Activated T-cell treated with anti-CD3 and anti-CD28 coated beads, Interleukin-2, amount 50 U/mL, for 1 hour (primary cell): ENCODE measurements at places on chromosomes 1 and 21.

DNA sequence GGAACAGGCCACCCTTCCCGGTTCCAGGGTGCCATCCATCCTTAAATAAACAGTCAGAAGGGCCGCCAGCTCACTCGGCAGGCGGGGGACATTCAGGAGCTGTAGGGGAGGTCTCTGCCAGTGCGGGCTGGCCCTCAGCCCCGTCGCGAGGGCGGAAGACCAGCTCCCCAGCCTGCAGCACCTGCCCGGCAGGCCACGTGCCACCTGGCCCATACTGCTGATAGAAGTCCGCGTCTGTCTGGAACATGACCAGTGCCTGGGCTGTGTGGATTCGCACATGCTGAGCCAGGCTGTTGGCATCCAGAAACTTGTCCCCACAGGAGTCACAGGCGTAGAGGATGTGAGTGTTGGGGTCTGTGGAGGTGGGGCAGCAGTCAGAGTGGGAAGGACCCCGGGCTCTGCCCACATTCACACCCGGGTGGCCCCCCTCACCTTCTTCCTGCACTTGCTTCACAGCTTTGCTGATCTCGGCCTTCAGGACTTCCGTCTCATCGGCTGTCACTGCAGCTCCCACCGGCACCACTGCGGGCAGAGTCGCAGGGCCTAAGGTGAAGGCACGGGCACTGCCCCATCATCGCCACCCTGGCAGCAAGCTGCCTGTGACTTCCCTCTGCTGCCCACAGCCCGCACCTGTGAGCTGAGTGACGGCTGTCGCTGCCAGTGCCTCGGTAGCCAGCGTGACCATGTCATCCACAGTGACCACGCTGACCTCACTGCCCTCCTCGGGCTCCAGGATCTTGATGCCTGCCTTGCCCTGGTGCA, 33.8 kb downstream of the ZBTB17 start:
- no peak for DNase-seq

DNA sequence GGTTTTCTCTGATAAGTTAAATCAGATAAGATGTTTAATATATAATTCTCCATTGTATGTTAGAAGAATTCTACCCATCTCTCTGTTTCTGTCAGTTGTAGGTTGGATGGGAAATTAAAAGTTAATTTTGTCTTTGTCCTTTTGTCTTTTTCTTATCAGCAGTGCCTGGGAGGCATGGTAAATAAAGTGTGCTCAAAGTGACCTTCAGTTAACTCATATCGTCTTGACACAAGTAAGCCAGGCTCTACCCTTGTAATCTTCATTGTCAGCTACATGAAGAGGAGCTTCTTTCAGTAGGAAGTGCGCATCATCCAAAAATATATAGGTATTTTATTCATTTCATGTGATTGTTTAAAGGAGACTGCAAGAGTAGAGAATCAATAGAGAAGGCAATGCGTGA, 138.9 kb upstream of the NRIP1 start:
- DNase-seq, result no peak

DNA sequence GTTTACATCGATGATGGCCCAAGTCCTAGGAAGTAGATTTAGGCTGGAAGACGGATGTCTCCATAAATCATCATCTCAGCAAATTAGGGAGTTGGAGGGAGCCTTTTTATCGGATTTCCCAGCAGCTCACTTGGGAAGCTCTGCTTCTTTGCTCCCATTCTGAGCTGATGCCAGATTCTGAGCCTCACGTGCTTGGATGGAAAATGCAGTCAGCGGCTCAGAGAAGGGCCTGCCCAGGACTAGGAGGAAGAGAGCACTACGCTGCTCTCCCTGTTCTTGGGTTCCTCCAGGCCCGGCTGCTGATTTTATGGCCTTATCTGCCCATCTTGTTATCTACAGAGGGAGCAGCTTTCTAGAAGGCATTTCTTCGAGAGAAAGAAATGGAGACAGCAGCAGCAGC, 42.0 kb downstream of the UBIAD1 start:
- DNase-seq, result no peak

- no peak for DNase-seq
Observed at GRCh38 chr1:29576510-29576909, 340.2 kb downstream of the PTPRU start.

- no peak for DNase-seq
Observed at GRCh38 chr1:48524892-48525467, 53.0 kb upstream of the SPATA6 start.

- no peak for DNase-seq
Observed at GRCh38 chr1:153567621-153568366, 2.1 kb upstream of the S100A2 start.

- no peak for DNase-seq
Observed at GRCh38 chr1:151867765-151868411, 14.4 kb upstream of the THEM5 start.

- peak; percentile 90 for DNase-seq
Observed at GRCh38 chr1:156816561-156817328, at the start of gene SH2D2A. SH2D2A (minus strand) TSS chr1:156816848; CDS start chr1:156816708, 140 bp downstream.

- no peak for DNase-seq
Observed at GRCh38 chr1:232937741-232938375, 12.6 kb upstream of the NTPCR start.

DNA sequence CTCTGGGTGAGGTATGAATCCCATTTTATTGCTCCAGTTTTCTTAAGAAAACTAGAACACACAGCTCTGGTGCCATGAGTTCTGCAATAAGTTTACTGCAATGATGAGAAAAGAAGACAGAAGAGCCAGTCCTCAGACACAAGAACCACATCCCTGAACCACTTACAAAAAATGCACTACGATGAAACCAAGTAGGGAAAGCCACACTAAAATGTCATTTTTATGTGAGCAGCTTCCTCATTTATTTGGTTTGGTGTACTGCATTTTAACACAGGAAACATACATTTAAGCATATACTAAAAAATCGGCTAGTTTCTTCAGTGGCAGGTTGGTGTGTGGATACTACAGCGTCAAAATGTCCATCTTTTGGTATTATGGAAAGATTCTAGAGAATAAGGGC, 95.9 kb downstream of the PTPN14 start:
- DNase-seq, result no peak

DNA sequence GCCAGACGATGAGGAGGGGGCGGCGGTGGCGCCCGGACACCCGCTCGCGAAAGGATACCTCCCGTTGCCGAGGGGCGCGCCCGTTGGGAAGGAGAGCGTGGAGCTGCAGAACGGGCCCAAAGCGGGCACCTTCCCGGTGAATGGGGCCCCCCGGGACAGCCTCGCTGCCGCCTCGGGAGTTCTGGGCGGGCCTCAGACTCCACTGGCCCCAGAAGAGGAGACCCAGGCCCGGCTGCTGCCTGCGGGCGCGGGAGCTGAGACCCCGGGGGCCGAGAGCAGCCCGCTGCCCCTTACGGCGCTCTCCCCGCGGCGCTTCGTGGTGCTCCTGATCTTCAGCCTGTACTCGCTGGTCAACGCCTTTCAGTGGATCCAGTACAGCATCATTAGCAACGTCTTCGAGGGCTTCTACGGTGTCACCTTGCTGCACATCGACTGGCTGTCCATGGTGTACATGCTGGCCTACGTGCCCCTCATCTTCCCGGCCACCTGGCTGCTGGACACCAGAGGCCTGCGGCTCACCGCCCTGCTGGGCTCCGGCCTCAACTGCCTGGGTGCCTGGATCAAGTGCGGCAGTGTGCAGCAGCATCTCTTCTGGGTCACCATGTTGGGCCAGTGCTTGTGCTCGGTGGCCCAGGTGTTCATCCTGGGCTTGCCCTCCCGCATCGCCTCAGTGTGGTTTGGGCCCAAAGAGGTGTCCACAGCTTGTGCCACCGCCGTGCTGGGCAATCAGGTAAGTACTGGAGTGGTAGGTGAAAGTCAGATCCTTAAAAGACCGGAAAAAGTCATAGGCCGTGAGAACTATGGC, 588 bp downstream of the FLVCR1 start:
- DNase-seq, result peak; percentile 38

DNA sequence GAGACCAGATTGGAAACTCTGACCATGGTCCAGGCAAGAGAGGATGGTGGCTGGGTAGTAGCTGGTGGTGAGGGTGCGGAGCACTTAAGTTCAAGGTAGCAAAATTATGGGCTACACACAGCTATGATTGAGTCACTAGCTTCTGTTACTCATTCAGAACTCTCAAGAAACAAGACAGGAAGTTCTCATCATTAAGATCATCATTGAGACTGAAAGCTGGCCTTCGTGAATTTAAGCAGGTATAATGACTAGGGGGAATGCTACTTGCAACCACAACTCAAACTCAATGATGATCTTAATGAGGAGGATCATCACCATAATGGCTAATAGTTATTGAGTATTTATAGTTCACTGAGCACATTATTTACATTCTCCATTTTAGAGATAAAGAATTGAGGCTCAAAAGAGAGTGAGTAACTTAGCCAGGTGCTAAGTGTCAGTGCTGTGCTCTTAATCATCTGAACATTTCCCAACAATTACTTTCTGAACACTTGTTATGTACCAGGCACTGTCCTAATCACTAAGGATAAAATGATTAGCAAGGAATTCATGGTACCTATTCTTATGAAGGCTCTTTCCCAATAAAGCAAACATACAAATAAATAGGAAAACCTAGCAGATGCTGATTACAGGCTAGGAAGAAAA, 286.3 kb upstream of the C1orf105 start:
- DNase-seq, result no peak

DNA sequence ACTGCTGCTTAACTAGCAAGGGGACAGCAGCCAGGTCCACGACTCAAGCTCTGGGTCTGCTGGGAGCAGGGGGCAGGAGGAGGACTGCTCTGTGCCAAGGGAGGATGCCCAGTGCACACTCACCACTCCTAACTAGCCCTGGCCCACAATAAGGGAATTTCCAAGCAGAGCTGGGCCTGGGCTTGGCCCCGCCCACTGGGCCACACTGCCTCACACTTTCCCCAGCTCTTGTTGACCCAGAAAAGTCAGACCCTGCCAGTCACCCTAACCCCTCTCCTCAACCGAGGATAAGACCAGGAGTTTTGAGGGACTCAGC, 18.7 kb downstream of the SLC9A1 start:
- DNase-seq, result no peak

GRCh38 chr1:185679220-185679619, 55.0 kb upstream of the HMCN1 start:
- DNase-seq, result no peak

DNA sequence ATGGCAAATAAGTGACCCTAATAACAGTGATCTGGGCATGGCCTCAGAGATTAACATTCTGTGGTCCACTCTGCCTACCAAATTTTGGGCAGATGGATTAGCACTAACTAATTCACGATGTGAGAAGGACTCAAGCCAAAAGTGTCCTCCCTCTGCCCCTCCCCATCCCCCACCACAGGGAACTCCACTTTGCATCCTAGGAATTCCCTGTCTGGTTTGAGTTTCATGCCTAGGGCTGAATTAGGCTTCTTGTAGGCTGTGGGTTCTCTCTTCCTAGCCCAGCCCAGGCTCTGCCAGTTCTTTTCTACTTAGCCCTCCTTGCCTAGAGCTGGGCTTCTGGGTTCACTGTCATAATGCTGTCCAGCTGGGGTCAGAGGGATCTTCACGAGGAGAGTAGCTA, 64.1 kb downstream of the ATP2B4 start:
- no peak for DNase-seq

DNA sequence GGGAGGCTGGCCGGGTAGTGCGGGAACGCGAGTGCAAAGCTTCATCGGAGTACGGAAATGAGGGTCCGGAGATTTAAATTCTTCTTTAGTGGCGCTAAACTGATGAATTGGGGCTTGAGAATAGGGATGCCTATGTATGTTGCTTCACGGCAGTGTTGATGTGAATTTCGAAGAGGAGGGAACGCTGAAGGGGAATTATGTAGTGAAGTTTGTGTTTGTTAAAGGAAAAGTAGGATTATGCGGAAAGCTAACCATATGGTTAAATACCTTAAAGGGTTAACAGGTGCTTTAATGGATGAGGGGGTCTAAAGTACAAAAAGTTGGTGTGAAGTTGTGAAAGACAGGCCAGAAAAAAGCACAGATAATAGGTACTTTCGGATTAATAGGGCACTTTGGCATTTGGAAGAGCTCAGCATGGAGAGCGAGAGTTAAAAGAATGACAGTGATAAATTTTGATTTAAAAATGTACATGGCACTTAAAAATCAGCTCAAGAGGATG, 1.4 kb downstream of the HS2ST1 start:
- DNase-seq, result no peak

DNA sequence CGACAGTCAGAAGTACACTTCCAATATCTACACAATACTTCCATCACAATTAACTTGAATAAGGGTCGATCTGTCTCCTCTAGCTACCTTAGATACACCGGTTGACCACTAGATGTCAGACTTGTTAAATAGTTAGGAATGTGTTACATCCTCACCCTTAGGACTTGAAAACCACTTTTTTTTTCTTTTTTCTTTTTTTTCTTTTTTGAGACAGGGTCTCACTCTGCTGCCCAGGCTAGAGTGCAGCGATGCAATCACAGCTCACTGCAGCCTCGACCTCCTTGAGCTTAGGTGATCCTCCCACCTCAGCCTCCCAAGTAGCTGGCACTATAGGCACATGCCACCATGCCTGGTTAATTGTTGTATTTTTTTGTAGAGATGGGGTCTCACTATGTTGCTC, 120.4 kb upstream of the GREM2 start:
- no peak for DNase-seq

GRCh38 chr1:53470155-53470554, 11.0 kb downstream of the DMRTB1 start:
- DNase-seq, result no peak

DNA sequence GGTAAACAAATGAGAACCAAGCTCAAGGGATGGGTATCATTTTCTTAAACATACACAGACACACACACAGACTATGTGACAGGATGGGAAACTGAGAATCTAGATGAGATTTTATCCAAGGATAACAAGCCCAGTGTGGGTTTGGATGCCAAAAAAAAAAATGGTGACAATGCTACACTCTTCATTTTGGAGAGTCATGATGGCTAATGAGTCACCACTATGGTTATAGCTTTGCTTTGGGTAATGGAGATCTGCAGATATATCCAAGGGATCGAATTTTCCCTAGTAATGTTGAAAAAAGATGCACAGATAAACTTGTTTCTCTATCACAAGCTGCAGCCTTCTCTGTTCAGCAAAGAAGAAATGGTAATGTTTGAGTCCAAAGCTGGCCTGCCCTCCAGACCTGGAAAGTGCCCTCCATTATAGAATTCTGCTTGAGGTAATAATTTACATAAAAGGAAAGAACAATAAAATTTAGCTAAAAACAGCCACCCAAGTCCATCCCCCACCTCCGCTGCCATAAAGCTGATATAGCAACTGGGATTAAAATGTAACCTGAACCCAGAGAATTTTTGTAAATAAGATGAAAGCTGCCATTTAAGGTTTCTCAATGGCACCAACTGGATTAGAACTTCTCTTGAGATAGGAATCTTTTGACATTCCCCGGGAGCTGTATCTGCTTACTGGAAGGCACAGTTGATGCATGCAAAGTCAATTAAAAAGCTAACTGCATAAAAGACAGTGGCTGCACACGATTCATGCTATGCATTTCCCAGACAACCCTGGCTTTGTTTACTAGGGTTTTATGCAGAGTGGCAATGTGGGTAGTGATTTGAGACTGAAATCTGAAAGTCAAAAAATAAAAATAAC, 395.2 kb upstream of the LYPLAL1 start:
- DNase-seq, result no peak
